Right cardiac atrium (tissue), 5 donors: ENCODE measurements at places on chromosomes 7 and 10. TPM values are rescaled to one million over a fixed set of nuclear protein-coding genes. Genes with fewer than 3 reads are reported as not detected.

Gene CRHR2
- 0.45 TPM for polyA plus RNA-seq

Gene TRUB1
- 11.8 TPM for polyA plus RNA-seq

Gene GLI3
- 0.50 TPM for polyA plus RNA-seq

Gene PON3
- 1.8 TPM for polyA plus RNA-seq

Gene ADARB2
- 1.6 TPM for polyA plus RNA-seq
